ENCODE measurements at places on chromosomes 3 and 15.
A peak's percentile ranks its signal among the peaks of the same experiment; 100 is the strongest.

- peak; percentile 80 for DNase-seq
These were observed 1.2 kb downstream of the KLF13 start for GRCh38 chr15:31327669-31328427.

DNA sequence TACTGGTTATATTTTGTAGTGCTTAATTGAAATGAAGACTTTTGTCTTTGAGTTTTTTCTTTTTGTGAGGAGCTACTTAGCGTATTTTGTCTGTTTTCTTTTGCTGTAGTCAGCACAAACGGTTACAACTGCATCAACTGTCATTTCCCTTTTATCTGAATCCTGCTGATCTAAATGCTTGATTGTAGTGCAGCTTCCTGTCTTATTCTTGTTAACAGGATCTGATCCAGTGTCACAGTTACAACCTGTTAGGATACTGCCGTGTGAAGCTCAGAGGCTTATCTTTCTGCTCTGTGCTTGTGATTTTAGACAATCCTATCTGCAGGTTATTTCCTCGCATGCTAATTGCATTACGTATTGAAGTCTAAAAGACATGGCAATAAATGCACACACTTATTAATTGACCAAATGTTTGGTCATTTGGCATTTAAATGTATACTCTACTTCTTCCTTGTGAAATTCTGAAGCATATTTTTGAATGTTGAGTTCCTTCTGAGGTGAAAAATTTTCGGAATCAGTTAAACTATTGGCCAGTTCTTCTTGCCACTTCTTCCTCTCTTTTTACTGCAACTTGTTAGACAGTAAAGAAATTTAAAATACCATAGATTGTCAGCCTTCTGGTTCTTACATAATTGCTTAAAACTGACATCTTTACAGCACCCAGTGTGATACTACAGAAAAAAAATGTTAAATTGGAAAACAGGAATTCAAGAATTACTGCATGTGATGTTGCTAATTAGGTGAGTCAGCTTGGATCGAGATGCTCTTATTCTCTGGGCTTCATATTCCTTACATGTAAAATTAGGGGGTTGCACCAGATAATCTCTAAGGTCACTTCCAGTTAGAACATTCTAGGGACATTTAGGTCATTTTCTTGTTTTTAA lies 168.2 kb downstream of the MBNL1 start:
- DNase-seq = no peak

DNA sequence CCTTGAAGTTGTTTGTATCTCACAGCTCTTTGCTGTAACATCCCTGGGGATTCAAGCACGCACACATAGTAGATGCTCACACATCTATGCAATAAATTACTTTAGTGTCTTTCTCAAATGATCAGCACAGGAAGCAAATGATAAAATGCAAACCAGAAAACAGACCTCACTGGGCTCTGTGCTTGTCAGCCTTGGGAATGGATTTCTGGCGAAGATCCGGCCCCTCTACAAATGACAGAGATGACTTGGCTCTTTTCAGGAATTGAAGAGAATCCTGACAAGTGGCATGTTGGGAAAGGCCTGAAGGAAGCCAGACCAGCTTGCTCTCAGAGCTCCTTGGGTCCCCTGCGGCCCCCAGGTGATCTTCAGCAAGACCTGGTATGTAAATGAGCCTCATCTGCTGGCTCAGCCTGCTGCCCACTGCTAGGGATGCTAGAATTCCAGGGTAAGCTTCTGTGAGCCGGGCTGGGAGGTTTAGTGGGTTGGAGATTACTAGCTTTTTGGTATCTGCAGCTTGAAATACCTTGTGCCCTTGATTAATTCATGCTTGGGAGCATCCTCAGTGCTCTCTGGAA lies 54.1 kb downstream of the LPP start:
- no peak for DNase-seq

GRCh38 chr3:113607219-113607596 lies 74.9 kb downstream of the SIDT1 start:
- DNase-seq = no peak

GRCh38 chr3:160653512-160653911 lies 23.4 kb upstream of the ARL14 start:
- DNase-seq = no peak

DNA sequence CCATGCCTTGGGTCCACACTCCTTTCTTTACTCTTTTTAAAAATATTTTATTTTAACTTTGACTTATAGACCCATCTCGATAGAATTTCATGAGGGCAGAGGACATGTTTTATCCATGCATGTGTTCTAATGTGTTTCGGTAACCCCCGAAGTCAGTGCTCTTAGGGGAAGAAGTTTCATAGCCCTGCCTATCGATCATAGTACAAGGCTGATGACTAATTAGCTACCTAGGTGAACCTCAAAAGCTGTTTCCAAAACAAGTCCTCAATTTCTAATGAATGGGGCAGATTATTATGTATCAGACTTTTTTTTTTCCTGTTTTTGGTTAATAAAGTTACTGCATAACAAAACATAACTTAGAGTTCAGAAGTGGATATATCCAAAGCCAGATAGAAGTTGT lies 82.0 kb downstream of the MBNL1 start:
- no peak for DNase-seq

- DNase-seq = no peak
These were observed 8.5 kb downstream of the NR2F2 start for GRCh38 chr15:96338766-96339618.

GRCh38 chr3:152287898-152288576 lies 19.3 kb downstream of the MBNL1 start:
- DNase-seq = no peak

DNA sequence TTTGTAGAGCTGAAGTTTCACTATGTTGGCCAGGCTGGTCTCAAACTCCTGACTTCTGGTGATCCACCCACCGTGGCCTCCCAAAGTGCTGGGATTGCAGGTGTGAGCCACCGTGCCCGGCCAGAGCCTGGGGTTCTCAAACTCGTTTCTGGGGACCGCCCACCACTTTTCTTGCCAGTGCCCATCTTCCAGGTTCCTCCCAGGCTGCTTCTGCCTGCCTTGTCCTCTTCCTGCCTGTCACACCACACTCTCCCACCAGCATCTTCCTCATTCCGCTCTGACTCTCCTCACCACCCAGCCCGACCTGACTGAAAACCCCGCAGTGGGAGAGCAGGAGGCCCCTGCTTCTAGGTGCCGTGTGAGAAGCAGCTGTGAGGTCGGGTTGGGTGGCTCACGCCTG lies 3.1 kb upstream of the DYNLT2B start:
- no peak for DNase-seq

GRCh38 chr15:71752604-71753289 lies 57.6 kb upstream of the NR2E3 start:
- no peak for DNase-seq

GRCh38 chr15:101049282-101049681 lies 130.1 kb downstream of the LRRK1 start:
- no peak for DNase-seq

DNA sequence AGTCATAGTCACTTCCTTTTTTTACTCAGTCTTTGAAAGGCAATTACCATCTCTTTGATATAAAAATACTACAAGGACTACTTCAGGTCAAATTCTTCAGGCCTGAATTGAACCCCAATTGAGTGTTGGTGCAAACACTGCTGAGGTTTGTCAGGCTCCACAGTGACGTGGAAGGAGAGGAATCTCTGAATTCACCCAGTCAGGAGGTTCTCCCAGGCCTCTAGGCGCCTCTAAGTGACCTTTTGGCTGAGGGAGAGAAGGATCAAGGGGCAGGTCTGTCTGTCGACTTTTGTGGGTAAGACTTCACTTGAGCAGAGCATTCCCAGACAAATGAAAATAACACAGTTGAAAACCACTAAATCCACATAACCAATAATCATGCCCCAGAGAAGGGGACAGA lies 227.6 kb upstream of the CHRNA7 start:
- no peak for DNase-seq

DNA sequence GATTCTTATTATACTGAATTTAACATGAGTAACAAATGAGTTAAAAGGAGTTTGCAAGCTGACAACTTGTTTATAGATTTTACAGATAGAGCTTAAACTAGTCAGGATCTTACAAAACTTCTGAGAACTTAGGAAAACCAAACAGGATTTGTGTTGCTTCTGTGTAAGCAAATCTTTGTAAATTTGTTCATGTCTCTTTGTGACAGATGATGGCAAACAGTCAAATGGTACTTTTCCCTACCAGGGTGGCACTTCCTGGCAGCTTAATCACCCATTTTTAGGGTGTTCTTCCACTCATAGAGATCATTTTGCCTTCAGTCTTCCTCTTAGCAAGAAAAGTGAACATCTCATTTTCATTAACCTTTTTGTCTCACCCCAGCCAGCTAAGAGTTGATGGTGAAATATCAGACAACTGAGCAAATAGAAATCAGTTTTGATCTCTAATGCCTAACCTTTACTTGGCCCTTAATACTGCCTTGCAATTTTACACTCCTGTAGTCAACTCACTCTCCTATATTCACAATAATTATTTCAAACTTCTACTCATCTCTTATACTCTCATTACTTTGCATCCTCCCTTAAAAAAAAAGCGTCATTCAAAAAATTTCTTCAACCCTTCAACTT lies 23.7 kb upstream of the NECTIN3 start:
- no peak for DNase-seq

DNA sequence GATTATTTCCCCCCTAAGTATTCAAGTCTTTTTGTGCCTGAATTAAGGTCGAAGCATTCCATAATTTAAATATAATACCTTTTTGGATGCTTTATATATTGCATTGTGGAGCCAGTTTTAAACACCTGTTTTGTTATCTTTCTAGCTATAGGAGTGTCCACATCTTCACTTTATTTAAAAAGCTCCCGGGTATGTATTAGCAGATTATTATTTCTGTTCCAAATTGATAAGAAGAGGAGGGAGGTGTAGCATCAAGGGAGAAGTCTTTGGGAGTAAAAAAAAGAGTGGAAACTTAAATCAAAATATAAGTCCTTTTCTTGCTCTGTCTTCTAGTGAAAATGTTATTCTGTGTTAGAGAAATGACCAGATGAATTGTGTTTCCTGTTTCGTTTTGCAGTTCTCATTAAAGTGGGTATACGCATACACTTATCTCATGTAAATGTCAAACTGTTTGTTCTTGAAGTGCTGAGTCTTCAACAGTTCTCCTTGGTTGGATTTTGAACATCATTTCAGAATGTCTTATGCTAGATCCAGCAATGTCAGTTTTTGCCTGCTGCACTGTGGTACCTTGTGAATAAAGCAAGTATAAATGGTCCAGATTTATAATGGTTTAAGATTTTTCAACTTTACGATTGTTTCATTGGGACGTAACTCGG lies 105.8 kb downstream of the FNDC3B start:
- no peak for DNase-seq

GRCh38 chr3:113832477-113833164 lies 6.0 kb upstream of the GRAMD1C start:
- DNase-seq = no peak

GRCh38 chr3:63937661-63938651 lies 25.8 kb upstream of the SCAANT1 start:
- no peak for DNase-seq

- no peak for DNase-seq
These were observed 14.0 kb downstream of the PLXNA1 start for GRCh38 chr3:126996905-126997304.

DNA sequence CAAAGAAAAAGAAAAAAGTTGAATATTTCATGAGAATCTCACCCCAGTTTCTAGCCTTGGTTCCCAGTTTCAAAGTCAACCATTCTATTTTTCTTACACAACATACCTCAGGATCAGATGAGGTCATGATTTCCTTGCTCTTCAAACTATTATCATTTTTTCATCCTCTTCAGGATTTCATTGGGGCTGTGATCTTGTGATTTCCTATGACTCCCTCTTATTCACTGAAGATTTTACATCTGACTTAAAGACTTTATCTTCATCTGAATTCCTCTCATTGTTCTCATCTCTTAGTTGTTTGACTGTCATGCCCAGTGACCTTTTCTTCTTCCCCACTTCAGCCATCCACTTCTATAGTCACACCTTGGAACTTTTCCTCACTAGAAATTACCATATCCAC lies 3.1 kb upstream of the C3orf33 start:
- no peak for DNase-seq

DNA sequence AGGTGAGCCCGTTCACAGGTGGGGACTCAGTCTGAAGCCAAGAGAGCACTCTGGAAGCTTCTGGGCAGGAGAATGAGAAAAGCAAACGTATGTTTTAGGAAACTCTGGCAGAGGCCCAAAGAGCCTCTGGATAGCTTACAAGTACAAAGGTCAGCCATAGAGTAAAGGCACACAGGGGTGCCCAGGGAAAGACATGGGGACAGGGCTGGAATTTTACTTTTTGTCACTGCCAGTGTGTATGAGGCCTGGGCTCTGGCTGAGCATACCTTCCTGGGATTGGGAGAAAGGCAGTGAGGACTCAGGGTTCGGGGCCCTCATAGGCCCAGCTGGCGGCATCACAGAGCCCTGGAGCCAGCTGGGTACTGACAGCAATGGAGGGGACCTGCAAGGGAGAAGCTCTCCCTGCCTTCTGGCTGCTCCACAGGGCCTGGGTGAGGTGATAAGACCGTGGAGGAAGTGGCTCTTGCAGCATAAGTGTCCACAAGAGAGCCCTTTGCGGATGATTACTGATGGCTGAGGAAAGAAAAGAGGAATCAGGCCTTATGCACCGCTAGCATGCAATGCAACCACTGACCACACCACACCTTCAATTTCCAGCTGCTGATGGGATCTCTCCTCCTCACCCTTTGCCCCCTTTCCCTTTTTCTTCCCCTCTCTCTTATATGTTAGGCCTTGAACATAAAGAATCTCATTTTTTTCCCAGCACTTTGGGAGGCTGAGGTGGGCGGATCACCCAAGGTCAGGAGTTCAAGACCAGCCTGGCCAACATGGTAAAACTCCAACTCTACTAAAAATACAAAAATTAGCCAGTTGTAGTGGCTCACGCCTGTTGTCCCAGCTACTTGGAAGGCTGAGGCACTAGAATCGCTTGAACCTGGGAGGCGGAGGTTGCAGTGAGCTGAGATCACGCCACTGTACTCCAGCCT lies 25.1 kb upstream of the BCL2L10 start:
- DNase-seq = no peak

DNA sequence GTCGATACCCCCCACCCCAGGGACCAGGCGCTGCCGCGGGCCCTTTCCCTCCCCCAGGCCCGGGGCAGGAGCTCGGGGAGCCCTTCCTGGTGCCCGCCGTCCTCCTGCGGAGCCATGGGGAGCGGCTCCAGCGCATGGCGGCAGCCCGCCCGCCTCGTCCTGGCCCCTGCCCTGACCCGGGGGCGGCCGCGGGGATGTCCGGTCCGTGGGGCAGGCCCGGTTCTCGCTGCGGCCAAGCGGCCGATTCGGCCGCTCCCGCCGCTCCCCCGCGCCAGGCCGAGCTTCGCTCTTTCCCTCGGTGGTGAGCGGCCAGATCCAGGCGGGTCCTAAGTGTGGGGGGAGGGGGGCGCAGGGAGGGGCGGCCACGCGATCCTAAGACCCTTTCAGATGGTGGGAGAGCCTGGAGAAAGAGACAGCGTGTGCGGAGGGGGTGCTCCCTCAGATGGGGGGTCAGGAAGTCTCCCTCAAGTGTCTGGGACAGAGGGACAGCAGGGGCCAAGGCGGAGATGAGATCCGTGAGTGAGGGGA lies 1.3 kb downstream of the NEIL1 start:
- no peak for DNase-seq

GRCh38 chr3:65597226-65597951 lies 441.3 kb downstream of the MAGI1 start:
- DNase-seq = no peak

GRCh38 chr15:33016405-33017024 lies 178.0 kb downstream of the FMN1 start:
- no peak for DNase-seq

GRCh38 chr3:188106006-188106405 lies 48.0 kb upstream of the LPP start:
- DNase-seq = no peak
